Hepatocyte (in vitro differentiated cells): ENCODE measurements at places on chromosomes 3 and 15.
A peak's percentile ranks its signal among the peaks of the same experiment; 100 is the strongest.

DNA sequence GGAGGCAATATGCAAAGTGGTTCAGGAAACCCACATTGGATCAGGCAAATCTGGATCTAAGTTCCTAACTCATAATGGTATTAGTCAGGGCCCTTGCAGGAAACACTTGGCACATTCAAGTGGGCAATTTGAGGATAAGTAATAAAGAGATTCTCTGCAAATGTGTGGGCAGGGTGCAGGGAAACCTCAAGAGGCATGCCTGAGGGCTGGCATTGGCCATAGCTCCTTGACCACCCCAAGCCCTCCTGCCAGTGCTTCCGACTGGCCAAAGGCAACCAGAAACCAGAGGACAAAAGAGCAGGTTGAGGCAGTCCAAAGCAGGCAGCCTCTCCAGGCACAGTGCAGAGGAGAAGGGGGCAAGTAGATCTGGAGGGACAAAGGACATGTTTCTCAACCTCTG lies 130.8 kb upstream of the SNTN start:
- DNase-seq = no peak
- no peaks in the 10 kb centered on the region for H3K36me3 ChIP-seq
- no peak overlapping the region for H3K27ac ChIP-seq
- H3K4me1 ChIP-seq = no peaks in the 10 kb centered on the region
- no peaks in the 10 kb centered on the region for H3K27me3 ChIP-seq
- no peak overlapping the region for H3K4me3 ChIP-seq

DNA sequence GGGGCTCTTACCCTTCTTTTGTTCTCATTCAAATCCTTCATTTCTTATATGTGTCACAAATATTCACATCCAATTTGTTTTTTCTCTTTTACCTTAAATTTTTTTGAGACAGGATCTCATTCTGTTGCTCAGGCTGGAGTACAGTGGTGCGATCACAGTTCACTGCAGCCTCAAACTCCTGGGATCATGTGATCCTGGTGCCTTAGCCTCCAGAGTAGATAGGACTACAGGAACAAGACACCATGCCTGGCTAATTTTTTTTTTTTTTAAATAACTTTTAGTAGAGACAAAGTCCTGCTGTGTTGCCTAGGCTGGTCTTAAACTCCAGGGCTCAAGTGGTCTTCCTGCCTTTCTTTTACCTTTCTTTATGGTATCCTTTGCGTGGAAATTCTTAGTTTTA lies 66.5 kb downstream of the POLR2M start:
- H3K36me3 ChIP-seq = no peaks in the 10 kb centered on the region
- no peak overlapping the region for H3K27ac ChIP-seq
- DNase-seq = no peak
- no peaks in the 10 kb centered on the region for H3K27me3 ChIP-seq
- no peaks in the 10 kb centered on the region for H3K4me1 ChIP-seq

GRCh38 chr15:24223739-24224138 lies 451.8 kb upstream of the NPAP1 start:
- H3K4me1 ChIP-seq = no peaks in the 10 kb centered on the region
- DNase-seq = no peak
- no peaks in the 10 kb centered on the region for H3K27me3 ChIP-seq

- no peaks in the 10 kb centered on the region for H3K27me3 ChIP-seq
- H3K36me3 ChIP-seq = no peaks in the 10 kb centered on the region
- no peak overlapping the region for H3K4me3 ChIP-seq
These were observed 657.1 kb downstream of the GRM7 start for GRCh38 chr3:7518026-7518425.

DNA sequence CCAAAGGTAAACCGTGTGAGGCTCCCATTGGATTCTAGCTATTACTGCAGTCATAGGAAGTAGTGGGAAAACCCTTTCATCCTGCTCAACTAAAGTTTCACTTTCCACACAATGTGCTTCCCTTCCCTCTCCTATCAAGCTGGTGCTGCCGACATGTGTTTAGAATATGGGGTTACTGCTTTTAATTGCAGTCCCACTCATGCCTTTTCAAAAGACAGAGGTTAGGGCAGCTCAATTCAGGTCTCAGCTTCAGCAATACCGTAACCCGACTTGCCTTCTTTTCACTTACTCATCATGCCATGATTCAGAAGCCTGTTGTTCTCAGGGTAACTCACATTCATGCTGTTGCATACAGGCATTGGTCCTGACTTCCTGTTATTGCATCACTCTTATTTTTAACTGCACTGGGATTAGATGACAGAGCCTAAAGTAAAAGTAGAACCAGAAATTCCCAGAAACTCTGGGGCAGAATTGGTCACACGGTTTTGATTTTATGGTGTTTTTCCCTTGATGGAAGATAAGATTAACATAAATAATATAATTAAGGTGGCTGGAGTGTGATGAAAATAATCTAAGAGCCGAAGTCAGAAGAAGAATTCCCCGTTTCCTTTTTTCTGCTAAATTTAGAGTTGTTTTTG lies 45.7 kb downstream of the C2CD4B start:
- H3K4me1 ChIP-seq = peaks cover 21% of the 10 kb centered on the region
- no peaks in the 10 kb centered on the region for H3K36me3 ChIP-seq
- DNase-seq = peak; percentile 73
- no peaks in the 10 kb centered on the region for H3K27me3 ChIP-seq
- peak overlapping the region; percentile 80 for H3K27ac ChIP-seq

GRCh38 chr3:177144922-177145321 lies 52.4 kb downstream of the TBL1XR1 start:
- H3K27ac ChIP-seq = peak overlapping the region; percentile 17
- no peaks in the 10 kb centered on the region for H3K27me3 ChIP-seq
- H3K36me3 ChIP-seq = no peaks in the 10 kb centered on the region
- no peak overlapping the region for H3K4me3 ChIP-seq
- H3K4me1 ChIP-seq = peaks cover 9% of the 10 kb centered on the region

DNA sequence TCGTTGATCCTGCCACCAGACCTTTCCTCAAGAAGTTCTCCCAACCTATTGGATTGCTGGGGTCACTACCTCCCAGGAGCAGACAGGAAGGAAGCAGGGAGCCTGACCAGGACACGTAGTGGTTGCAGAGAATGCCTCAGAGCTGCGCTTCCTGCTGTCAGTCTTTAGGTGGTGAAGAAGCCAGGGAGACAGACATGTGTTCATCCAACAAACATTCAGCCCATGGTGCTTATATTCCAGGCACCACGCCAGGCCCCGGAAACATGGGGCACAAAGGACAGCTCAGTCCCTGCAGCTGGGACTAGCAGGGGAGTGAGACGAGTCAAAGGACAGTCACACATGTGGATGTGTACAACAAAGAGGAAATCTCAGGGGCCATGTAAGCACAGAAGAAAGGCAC lies 26.0 kb upstream of the CORO2B start:
- H3K4me1 ChIP-seq = no peaks in the 10 kb centered on the region
- H3K27me3 ChIP-seq = no peaks in the 10 kb centered on the region
- no peaks in the 10 kb centered on the region for H3K36me3 ChIP-seq
- DNase-seq = no peak
- no peak overlapping the region for H3K27ac ChIP-seq

DNA sequence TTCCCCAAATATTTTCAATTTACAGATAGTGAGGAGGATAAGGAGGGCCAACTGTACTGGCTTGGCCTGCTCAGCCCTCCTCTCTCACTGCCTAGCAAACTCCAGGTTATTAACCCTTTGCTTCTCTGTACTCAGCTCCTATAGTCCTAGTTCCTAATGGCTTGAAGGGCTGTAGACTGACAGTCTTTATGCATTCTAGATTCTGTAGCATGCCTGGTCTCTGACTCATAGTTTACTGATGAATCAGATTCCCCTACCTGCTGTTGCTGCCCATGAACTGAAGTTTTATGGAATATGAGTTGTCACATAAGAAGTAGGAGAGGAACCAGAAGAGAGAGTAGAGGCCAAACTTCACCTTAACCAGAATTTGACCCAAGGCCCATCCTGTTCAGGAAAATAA lies 27.1 kb upstream of the MAP3K13 start:
- H3K36me3 ChIP-seq = no peaks in the 10 kb centered on the region
- DNase-seq = peak; percentile 69
- H3K4me3 ChIP-seq = no peak overlapping the region
- peaks cover under 1% of the 10 kb centered on the region for H3K4me1 ChIP-seq

DNA sequence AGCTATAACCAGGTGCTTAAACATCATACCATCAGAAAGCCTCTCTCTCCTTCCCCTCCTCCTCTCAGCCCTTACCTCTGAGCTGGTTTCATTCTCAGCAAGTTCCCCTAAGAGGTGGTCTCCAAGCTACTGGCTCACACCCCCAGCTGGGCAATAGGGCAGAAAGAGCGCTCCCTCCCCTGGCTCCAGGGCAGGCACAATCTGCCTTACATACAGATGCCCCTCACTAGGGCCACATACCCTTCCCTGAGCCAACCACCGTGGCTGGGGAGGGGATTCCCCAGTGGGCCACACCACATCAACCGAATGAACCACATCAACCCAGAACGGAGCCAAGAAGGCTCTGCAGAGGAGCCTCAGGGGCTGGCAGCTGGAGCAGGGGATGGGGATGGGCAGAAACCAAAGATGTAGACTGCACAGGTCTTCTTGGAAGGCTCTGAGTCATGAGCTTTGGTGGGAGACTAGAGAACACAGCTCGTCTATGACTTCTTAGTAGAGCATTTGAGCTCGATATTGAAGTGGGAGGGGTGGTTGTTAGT lies 4.6 kb upstream of the FBLN2 start:
- H3K27me3 ChIP-seq = no peaks in the 10 kb centered on the region
- peak overlapping the region; percentile 46 for H3K27ac ChIP-seq
- H3K36me3 ChIP-seq = no peaks in the 10 kb centered on the region
- DNase-seq = no peak
- peaks cover 14% of the 10 kb centered on the region for H3K4me1 ChIP-seq

DNA sequence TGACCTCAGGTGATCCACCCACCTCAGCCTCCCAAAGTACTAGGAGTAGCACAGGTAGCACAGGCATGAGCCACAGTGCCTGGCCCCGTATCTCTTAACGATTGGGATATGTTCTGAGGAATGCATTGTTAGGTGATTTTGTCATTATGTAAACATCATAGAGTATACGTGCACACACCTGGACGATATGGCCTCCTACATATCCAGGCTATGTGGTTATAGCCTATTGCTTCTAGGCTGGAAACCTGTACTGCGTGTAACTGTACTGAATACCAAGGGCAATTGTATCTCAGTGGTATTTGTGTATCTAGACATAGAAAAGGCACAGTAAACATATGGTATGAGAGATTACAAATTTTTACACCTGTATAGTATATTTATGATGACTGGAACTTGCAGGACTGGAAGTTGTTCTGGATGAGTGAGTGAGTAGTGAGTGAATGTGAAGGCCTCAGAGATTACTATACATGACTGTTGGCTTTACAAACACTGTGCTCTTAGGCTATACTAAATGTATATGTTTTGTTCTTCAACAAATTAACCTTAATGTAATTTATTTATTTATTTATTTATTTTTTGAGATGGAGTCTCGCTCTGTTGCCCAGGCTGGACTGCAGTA lies 120.7 kb downstream of the MBNL1 start:
- no peaks in the 10 kb centered on the region for H3K27me3 ChIP-seq
- no peak overlapping the region for H3K27ac ChIP-seq
- no peak overlapping the region for H3K4me3 ChIP-seq
- no peaks in the 10 kb centered on the region for H3K36me3 ChIP-seq

- H3K36me3 ChIP-seq = no peaks in the 10 kb centered on the region
- no peaks in the 10 kb centered on the region for H3K27me3 ChIP-seq
- no peak overlapping the region for H3K27ac ChIP-seq
These were observed 1.9 kb upstream of the SPG21 start for GRCh38 chr15:64991536-64992135.

DNA sequence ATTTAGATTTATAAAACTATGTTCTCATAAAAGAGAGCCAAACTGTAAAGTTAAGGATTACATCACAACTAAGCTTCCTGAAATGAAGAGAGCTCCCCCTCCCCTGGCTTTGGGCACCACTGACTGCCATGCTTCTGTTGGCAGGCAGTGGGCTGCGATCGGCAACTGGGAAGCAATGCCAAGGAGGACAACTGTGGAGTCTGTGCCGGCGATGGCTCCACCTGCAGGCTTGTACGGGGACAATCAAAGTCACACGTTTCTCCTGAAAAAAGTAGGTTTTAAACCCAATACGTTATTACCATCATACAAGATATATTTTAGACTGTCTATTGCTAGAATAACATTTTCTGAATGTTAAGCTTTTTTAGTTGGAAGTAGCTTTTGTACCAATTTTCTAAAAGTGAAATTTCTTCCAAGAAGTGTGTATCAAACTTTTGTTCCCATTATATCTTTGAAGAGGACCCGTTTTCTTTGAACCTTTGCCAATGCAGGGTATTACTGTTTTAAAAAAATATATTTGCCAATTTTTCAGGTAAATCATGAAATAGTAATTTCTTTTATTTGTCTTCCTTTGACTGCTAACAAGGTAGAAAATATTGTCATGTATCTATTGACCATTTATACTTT lies 184.1 kb downstream of the ADAMTSL3 start:
- no peaks in the 10 kb centered on the region for H3K36me3 ChIP-seq
- H3K4me3 ChIP-seq = no peak overlapping the region
- no peaks in the 10 kb centered on the region for H3K27me3 ChIP-seq
- H3K4me1 ChIP-seq = no peaks in the 10 kb centered on the region

- H3K36me3 ChIP-seq = no peaks in the 10 kb centered on the region
- H3K4me1 ChIP-seq = no peaks in the 10 kb centered on the region
- no peaks in the 10 kb centered on the region for H3K27me3 ChIP-seq
- DNase-seq = no peak
These were observed 103.2 kb upstream of the ABI3BP start for GRCh38 chr3:101096444-101096843.

DNA sequence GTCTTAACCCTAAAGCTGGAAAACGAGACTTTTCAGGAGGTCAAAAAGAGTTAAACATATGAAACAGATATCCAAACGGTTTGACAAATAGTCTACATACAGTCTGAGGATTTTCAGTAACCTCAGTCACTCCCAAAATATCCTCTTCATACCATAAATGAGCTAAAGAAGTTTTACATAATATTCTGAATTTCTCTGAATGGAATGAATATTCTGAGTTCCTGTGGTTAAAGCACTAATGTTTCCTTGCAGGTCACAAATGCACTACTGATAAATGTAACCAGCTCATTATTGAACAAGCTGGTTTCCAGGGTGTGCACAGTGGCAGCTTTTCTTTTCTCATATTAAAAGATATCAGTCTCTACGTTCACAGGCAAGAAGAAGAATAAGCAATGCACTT lies 137.4 kb upstream of the POU1F1 start:
- no peaks in the 10 kb centered on the region for H3K36me3 ChIP-seq
- H3K4me3 ChIP-seq = no peak overlapping the region
- H3K4me1 ChIP-seq = no peaks in the 10 kb centered on the region
- H3K27ac ChIP-seq = no peak overlapping the region
- no peaks in the 10 kb centered on the region for H3K27me3 ChIP-seq

- DNase-seq = no peak
- no peaks in the 10 kb centered on the region for H3K36me3 ChIP-seq
- no peak overlapping the region for H3K4me3 ChIP-seq
- no peak overlapping the region for H3K27ac ChIP-seq
- no peaks in the 10 kb centered on the region for H3K27me3 ChIP-seq
These were observed 218.6 kb downstream of the TBC1D2B start for GRCh38 chr15:77858792-77859490.
